ENCODE measurements at places on chromosomes 1 and 21.

DNA sequence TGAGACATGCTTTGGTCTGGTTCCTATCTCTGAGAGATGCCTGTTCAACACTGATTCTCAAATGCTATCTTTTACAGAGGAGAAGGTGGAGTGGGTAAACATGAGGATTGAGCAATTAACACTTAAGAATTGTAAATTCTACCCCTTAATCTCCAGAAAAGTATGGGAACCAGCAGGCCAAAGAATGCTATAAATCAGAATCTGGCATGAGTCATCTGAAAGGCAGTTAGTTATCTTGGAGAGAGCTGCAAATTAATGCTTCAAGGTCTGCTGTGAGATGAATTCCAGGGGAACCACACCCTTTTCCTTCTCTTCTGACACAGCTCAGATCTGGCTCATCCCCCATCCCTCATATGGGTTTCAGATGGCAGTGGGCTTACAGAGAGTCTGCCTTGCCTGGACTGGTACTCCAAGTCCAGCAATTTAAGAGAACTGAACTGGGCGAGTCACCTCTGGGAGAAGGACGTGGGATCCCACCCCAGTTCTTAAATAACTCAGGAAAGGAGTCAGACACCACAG is 5.2 kb downstream of the S100A10 start:
- peak; percentile 99 for DNase-seq

DNA sequence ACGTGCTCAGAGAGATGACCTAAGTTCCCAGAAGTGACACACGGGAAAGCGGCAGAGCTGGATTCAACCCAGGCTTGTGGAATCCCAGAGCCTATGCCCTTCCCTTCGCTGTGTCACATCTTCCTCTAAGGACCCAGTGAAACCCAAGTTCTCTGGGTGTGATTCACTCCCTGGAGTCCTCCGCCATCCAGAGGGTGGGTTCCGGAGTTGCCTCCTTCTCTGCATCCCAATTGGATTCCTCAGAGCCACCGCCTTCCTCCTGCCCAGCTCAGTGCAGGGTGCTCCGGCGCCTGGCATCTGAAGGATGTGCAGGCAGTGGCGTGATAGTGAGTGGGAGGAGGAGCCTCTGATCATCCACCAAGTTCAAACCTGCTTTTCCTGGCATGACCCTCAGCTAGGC is 20.7 kb upstream of the RCC2 start:
- peak; percentile 92 for DNase-seq

- DNase-seq, result no peak
Observed at GRCh38 chr1:40239626-40240025, 8.1 kb upstream of the TMCO2 start.

- peak; percentile 35 for DNase-seq
Observed at GRCh38 chr1:64516803-64517568, 47.1 kb downstream of the CACHD1 start.

DNA sequence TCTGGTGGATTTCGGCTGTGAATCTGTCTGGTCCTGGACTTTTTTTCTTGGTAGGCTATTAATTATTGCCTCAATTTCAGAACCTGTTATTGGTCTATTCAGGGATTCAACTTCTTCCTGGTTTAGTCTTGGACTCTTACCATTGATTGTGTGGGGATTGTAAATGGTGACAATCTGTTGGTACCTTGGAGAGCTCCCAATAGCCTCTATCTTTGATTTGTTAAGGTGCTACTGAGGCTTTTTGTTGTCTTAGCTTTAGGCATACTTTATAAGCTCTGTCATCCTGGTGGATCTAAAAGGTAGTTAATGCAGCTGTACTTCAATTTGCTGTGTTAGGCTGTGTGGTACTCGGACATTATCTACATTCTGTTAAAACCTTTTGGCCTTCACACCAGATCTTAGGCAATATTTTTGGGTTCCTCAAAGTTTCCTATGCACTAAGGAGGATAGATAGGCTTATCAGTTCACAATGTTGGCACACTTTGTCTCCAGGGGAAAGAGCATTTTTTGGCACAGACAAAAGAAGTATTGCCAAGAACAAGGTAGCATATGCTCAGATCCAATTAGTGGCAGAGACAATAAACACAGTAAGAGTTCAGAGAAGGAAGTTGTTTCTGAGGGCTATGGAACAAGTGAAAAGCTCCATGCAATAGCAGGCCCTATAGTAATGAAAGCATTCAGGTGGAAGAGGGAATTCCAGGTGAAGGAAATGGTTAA is 230.4 kb downstream of the PDE4B start:
- DNase-seq, result no peak

DNA sequence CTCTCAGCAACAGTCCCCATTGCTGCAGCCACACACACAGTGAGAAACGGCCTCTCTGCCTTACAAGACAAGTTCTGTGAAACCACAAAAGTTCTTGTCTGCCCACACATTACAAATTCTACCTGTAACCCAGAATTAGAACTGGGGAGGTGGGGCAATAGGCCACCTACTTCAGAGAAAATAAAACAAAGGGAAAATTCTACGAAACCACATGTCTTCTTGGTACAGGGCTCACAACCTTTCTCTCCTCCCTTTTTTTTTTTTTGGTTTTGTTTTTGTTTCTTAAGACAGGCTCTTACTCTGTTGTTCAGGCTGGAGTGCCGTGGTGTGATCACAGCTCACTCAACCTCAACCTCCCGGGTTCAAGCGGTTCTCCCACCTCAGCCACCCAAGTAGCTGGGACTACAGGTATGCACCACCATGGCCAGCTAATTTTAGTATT is 30.2 kb downstream of the LPAR3 start:
- no peak for DNase-seq

DNA sequence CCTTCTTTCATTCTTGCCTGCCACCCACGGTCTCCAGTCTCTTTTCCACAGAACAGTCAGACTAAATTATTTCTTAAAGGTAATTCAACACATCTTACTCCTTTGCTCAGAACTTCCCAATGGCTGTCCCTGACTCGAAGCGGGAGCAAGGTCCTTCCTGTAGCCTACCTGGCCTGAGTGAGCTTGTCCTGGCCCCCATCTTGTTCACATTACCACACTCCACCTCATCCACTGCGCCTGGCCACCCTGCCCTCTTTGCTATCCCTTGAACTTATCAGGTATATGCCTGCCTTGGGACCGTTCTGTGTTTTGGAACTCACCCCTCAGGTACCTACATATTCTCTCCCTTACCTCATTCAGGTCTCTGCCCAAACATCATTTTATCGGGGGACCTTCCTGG is 13.3 kb upstream of the GLIS1 start:
- DNase-seq, result no peak

DNA sequence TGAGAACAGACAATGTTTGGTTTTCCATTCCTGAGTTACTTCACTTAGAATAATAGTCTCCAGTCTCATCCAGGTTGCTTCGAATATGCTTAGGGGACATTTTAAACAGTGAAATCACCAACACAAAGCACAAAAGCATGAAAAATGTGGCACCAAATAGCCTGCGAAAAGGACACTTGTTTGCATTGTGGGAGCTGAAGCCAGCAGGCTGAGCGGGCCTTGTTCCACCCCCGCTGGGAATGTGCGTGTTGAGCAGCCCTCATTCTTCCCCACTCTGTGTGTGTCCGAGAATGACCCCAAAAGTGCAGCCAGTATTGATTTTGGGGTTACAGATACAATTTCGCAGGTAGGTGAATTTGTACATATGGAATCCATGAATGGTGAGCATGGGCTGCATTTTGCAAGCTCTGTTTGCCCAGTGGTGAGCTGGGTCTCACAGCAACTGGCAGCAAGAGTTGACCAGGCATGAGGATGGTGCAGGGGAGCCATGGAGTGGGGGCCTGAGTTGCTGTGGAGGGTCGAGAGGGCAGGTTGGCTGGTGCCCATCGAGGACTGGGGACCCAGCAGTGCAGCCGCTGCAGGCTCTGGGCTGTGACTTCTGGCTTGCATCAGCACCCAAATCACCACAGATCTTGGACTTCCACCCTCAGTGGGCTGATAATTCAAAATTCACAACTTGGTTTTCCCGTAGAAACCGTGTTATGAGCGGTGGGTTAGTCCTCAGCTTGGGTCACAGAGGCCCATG is 29.4 kb downstream of the NENF start:
- DNase-seq, result no peak

- peak; percentile 41 for DNase-seq
Observed at GRCh38 chr1:169121146-169121923, 14.8 kb downstream of the ATP1B1 start.

DNA sequence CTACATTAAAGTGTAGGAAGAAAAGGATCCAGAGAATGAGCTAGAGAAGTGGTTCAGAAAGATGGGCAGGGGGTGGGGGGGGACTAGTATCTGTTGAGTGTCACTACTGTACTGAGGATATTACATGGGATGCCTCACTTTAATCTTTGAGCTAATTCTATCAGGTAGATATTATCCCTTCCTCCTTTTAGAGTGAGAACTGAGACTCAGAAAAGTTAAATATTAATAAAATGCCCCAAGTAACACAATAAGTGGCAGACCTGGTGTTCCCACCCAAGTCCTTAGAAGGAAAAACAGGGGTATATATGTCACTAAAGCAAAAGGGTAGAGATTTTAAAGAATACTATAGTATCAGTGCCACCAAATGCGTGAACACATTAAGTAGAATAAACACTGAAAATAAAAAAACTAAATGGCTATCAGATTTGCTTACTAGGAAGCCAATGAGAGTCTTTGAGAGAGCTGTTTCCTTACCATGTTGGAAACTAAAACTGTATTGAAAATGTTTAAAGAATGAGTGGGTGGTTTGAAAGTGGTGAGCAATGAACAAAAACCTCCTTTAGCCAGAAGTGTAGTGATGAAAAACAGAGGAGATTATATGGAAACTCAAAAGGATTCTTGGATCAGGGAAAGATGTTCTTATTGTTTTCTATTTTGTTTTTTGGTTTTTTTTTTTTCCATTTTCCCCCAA is 230.8 kb downstream of the BARHL2 start:
- DNase-seq, result no peak

DNA sequence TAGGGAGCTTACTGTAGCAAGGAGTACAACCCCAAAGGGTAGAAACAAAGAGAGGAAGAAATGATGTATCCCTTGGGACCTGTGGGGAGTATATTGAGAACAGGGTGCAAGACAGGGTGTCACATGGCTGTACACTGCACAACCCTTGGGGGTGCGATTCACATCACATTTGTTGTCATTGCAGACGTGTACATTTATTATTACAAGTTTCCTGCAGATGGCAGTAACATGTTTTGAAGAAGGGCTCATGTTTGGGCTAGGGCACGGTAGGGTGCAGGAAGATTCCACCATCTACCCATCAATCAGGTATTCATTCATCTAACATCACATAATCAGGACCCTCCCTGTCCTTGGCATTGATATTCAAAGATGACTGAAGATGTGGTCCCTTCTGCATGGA is 62.5 kb downstream of the NDUFS5 start:
- no peak for DNase-seq

DNA sequence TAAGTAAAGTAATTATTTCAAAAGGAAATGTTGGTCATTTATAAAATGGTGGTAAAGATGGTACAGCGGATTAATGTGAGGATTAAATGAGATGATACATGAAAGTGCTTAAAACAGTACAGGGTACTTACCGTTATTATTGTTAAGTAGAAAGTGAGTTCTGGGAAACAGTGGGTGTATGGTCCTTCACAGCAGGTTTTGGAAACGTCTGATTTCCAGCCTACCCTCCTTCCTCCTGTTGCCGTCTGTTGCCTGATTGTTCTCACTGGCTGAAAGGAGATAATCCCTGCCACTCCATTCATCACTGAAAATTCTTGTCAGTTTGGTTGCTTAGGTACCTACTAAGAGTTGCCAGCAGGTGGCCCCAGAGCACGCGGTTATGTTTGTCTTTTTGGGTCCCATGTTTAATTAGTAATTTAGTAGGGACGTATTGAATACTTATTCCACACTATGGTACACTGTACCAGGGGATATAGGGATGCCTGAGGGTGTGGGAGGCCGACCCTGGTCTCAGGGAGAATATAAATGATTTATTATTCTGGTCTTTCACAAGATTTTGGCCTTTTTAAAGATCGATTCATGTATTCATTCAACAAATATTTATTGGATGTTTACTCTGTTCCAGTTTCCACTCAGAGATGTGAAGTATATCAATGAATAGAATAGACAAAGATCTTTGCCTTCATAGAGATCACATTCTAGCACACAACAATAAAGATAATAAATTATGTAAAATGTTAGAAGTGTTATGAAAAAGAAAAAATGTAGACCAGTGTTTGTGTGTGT is 30.8 kb upstream of the RPTN start:
- DNase-seq, result peak; percentile 43

DNA sequence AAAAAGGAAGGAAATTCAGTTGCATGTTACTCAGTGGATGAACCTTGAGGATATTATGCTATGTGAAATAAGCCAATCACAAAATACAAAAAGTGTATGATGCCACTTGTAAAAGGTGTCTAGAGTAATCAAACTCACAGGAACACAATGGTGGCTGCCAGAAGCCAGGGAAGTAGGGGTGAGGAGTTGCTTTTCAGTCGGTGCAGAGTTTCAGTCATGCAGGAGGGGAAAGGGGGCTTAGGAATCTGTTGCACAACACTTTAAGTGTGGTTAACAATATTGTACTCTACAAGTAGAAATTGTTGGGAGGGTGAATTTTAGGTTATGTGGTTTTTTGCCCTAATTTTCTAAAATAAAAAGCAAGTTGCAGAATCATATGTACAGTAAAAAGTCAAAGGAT is 184.2 kb upstream of the RAB4A start:
- no peak for DNase-seq

DNA sequence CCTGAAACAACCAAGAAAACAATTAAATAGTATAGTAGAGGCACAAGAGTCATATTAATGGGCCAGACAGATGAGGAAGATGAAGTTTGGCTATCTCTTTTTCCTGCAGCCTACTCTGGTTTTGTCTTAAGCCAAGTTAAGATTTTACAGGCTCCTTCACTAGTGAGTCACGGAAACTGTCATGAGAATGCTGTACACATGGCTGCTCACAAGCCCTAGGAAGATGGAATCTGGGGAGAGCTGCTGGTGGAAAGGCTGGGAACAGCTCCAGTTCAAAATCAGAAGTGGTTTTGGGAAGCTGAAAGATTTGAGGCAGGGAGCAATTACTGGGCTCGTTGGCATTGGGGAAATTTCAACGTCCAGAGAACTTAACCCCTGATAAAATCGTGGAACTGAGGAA is 46.4 kb upstream of the S1PR1 start:
- no peak for DNase-seq

Data from NCI-H226 (cell line).